ENCODE measurements at places on chromosomes 6 and 20. TPM values are rescaled to one million over a fixed set of nuclear protein-coding genes. Genes with fewer than 3 reads are reported as not detected.

- H3K4me1 ChIP-seq: peaks cover 14% of the 10 kb centered on the region
- H3K27ac ChIP-seq: no peak overlapping the region
- H3K36me3 ChIP-seq: no peaks in the 10 kb centered on the region
- H3K27me3 ChIP-seq: no peaks in the 10 kb centered on the region
- no peak overlapping the region for H3K4me3 ChIP-seq
- DNase-seq: no peak
These were observed 16.6 kb downstream of the TGM2 start for GRCh38 chr20:38148328-38149102.

SMLR1 gene
- not detected for total RNA-seq

DNA sequence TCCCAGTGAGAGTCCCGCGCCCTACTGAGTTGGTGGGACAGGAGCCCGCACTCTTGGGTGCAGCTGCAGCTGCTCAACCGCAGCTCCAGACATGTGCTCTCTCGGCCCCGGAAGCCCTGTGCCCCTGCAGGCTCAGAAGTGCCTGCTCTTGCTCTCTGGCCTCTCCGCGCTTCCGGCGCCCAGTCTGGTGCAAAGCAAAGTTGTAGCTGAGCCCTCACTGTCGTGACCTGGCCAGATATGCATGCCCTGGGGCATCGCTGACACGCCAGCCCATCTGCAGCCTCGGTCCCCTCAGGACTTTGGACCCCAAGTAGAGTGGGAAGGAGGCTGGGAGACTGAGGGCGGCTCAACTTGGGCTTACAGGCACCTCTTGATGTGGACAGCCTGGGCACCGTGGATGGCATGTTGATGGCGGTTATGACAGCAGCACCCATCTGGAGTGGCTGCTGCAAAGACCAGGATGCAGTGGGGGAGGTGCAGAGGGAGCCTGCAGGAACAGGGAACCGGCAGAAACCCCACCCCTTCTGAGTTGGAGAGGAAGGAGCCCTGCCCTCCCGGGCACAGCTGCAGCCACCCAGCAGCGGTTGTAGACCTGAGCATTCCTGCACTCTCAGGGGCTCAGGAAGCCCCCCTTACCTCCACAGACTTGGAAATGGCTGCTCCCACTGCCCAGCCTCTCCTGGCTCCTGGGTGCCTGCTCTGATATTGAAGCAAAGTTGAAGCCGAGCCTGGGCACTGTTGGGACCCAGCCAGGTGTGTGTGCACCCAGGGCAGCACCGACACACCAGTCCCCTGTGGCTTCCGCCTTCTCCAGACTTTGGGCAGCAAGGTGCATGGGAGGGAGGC, 462.6 kb downstream of the TBC1D32 start:
- H3K27ac ChIP-seq: no peak overlapping the region
- no peak overlapping the region for H3K4me3 ChIP-seq
- H3K36me3 ChIP-seq: no peaks in the 10 kb centered on the region
- H3K27me3 ChIP-seq: no peaks in the 10 kb centered on the region
- no peaks in the 10 kb centered on the region for H3K4me1 ChIP-seq
- no peak for DNase-seq

CST4 gene
- total RNA-seq: not detected

CD40 gene
- total RNA-seq: 1.2 TPM

TBXT gene
- total RNA-seq: not detected

DNA sequence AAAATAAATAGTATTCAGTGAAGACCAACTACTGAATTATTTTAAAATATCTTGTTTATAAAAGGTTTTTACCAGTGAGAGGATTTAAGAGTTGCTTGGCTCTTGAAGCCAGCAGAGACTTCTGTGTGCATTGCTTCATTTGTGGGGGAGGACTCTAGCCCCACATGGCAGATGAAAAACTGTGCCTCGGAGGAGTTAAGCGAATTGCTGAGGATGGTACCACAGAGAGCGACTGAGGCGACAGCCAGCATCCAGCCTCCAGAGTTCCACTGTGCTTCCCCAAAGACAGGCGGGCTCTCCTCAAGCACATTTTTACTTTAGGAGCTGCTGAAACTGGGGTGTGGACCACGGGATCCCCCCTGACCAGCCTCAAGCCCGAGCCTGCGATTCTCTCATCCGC, 80.7 kb downstream of the THBS2 start:
- DNase-seq: no peak
- no peak overlapping the region for H3K27ac ChIP-seq
- H3K36me3 ChIP-seq: no peaks in the 10 kb centered on the region
- H3K4me3 ChIP-seq: no peak overlapping the region
- no peaks in the 10 kb centered on the region for H3K27me3 ChIP-seq

NOX3 gene
- total RNA-seq: not detected

GRCh38 chr6:4004249-4004648, 74.7 kb downstream of the FAM217A start:
- H3K4me1 ChIP-seq: no peaks in the 10 kb centered on the region
- DNase-seq: no peak
- H3K36me3 ChIP-seq: peaks cover 2% of the 10 kb centered on the region
- no peak overlapping the region for H3K4me3 ChIP-seq
- H3K27ac ChIP-seq: no peak overlapping the region

- no peak for DNase-seq
- no peak overlapping the region for H3K4me3 ChIP-seq
- H3K27me3 ChIP-seq: peaks cover 4% of the 10 kb centered on the region
- no peak overlapping the region for H3K27ac ChIP-seq
- no peaks in the 10 kb centered on the region for H3K4me1 ChIP-seq
These were observed 117.4 kb downstream of the TTLL2 start for GRCh38 chr6:167442245-167442644.

DNA sequence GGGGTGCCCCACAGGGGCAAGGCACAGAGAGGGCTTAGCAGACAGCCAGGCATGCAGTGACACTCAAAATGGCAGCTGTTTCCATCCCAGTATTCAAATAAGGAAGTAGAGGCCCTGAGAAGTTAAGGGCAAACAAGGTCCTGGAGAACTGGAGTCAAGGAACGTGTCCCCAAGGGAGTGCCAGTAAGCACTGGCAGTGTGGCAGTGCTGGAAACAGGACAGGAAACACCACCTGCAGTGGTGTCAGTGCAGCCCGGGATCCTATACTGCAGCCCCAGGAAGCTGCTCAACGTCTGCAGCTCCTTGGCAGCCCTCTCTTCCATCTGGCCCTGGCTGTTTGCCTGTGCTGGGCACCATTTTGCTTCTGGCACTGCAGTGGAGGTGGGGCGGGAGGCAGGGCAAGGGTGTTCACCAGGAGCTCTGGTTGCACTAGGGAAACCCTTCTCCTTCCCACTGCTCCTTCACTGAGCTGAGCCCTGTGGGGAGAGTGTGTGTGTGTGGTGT, 56.3 kb downstream of the EDN3 start:
- no peaks in the 10 kb centered on the region for H3K27me3 ChIP-seq
- peaks cover 2% of the 10 kb centered on the region for H3K4me1 ChIP-seq
- no peak overlapping the region for H3K27ac ChIP-seq
- H3K36me3 ChIP-seq: no peaks in the 10 kb centered on the region
- H3K4me3 ChIP-seq: no peak overlapping the region

MAK gene
- 0.47 TPM for total RNA-seq

DNA sequence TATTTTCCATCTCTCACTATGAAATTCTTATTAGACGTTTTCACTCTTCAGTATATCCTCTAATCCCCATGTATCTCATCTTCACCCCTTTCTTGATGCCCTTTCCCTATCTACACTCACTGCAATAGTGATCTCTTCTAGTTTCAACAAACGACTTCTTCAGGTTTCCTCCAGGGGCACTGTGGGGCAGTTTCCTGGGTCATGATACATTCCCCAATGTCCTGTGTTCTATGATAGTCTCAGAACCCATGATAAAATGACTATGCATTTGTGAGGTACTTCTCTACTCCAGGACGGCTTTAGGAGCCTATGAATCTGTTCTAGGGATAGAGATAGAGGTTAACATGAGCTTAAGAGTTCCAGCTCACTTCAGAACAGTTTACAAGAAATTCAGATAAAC, 183.3 kb downstream of the FOXC1 start:
- no peak overlapping the region for H3K4me3 ChIP-seq
- no peaks in the 10 kb centered on the region for H3K27me3 ChIP-seq
- no peaks in the 10 kb centered on the region for H3K4me1 ChIP-seq
- no peaks in the 10 kb centered on the region for H3K36me3 ChIP-seq
- H3K27ac ChIP-seq: no peak overlapping the region
- DNase-seq: no peak

- H3K36me3 ChIP-seq: no peaks in the 10 kb centered on the region
- peaks cover 11% of the 10 kb centered on the region for H3K27me3 ChIP-seq
- no peak overlapping the region for H3K4me3 ChIP-seq
- H3K27ac ChIP-seq: no peak overlapping the region
These were observed 19.5 kb upstream of the SLC22A7 start for GRCh38 chr6:43278524-43279078.

BRD2 gene
- 378 TPM for total RNA-seq

- H3K4me3 ChIP-seq: no peak overlapping the region
- H3K27me3 ChIP-seq: no peaks in the 10 kb centered on the region
- no peaks in the 10 kb centered on the region for H3K36me3 ChIP-seq
- no peak for DNase-seq
These were observed 120.9 kb downstream of the TIAM2 start for GRCh38 chr6:155115893-155116570.

CTCFL gene
- total RNA-seq: not detected

GRCh38 chr6:168457653-168457934, 16.6 kb downstream of the SMOC2 start:
- H3K4me3 ChIP-seq: no peak overlapping the region
- H3K27me3 ChIP-seq: peaks cover 2% of the 10 kb centered on the region
- H3K27ac ChIP-seq: no peak overlapping the region
- H3K4me1 ChIP-seq: no peaks in the 10 kb centered on the region
- H3K36me3 ChIP-seq: no peaks in the 10 kb centered on the region
- DNase-seq: no peak

GRCh38 chr6:88702956-88703556, 260.4 kb downstream of the RNGTT start:
- H3K27ac ChIP-seq: no peak overlapping the region
- H3K36me3 ChIP-seq: no peaks in the 10 kb centered on the region
- no peaks in the 10 kb centered on the region for H3K27me3 ChIP-seq
- DNase-seq: no peak

- H3K4me1 ChIP-seq: no peaks in the 10 kb centered on the region
- no peak overlapping the region for H3K4me3 ChIP-seq
- no peaks in the 10 kb centered on the region for H3K27me3 ChIP-seq
- no peak for DNase-seq
These were observed 620.7 kb upstream of the BTBD3 start for GRCh38 chr20:11296951-11297350.

DNA sequence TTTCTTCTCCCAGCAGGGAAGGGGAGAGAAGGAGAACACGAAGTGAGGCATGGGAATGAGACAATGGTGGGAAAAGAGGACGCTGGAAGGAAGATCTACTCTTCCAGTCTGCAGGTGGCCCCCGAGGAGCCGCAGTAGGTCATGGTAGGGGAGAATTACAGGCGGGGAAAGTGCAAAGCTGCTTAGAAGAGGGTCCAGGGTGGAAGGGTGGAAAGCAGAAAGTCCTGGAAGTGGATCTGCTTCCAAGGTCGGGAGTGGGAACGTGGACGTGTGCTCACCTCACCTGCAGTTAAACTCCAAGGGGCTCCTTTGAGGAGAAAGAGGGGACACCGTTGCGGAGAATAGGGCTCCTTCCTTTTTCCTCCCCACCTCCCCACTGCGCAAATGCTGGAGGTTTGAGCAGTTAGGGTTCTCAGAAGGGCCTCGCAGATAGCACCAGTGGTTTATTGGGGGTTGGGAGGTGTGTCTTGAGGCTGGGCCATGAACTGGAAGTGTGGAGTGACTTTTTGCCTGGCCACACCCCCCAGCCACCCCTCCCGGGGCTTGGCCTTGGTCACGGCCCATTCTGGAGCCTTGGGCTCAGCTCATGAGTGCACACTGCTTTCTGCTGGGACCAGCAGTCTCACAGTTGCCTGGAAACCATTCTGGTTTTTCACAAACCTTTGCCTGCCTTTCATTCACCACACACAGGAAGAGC, 100.4 kb upstream of the MLN start:
- peak; percentile 74 for DNase-seq
- H3K4me1 ChIP-seq: peaks cover 70% of the 10 kb centered on the region
- no peaks in the 10 kb centered on the region for H3K36me3 ChIP-seq
- peak overlapping the region; percentile 62 for H3K27ac ChIP-seq
- H3K4me3 ChIP-seq: peak overlapping the region; percentile 19

CAGE1 gene
- total RNA-seq: 0.39 TPM

NKAIN2 gene
- total RNA-seq: not detected

TXNDC5 gene
- total RNA-seq: 7.8 TPM

SPATS1 gene
- not detected for total RNA-seq

PRSS35 gene
- total RNA-seq: not detected

DNA sequence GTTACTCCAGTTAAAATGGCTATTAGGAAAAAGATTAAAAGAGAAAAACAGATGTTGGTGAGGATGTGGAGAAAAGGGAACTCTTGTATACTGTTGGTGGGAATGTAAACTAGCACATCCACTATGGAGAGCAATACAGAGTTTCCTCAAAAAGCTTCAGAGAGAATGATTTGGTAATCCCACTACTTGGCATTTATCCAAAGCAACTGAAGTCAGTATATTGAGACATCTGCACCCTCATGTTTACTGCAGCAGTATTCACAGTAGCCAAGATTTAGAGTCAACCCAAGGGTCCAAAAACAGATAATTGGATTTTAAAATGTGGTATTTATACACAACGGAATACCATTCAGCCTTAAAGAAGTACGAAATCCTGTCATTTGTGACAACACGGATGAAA, 469.5 kb downstream of the QKI start:
- no peak overlapping the region for H3K27ac ChIP-seq
- no peak overlapping the region for H3K4me3 ChIP-seq
- peaks cover 3% of the 10 kb centered on the region for H3K27me3 ChIP-seq
- DNase-seq: no peak

DUSP15 gene
- total RNA-seq: not detected

GRCh38 chr6:32937230-32937633, 3.6 kb downstream of the HLA-DMB start:
- H3K4me3 ChIP-seq: no peak overlapping the region
- H3K36me3 ChIP-seq: no peaks in the 10 kb centered on the region
- H3K4me1 ChIP-seq: peaks cover 26% of the 10 kb centered on the region

BTN1A1 gene
- not detected for total RNA-seq

DNA sequence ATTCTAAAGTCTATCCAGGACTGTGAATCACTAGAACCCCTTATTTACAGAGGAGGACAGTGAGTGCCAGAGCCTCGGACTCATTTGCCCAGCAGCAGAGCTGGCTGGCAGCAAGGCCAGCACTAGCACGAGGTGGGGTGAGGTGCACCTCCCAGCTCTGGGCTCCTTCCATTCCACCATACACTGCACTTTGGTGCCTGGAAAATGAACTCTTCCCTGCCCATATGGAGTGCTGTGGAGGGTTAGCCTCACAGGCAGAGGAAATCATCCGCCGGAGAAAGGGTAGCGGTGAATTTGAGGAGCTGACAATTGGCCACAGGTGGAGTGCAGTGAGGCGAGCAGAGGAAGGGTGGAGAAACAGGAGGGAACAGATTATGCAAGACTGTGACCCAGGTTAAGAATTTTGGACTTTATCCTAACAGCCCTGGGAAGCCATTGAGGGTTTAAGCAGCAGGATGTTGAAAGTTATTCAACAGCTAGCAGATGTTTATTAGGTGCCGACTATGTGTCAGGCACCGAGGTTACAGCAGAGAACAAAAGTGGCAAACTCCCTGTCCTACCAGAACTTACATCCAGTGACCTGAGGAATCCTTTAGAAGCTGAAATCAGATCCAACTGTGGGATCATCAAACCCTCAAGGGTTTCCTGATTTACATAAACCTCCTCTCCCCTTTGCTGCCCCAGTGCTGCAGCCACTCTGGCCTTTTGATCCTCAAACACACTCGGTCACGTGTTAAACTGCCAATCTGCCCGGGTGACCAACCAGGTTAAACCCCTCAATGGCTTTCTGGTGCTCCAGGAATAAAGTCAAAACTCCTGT, 6.2 kb downstream of the TRIM26 start:
- peaks cover 39% of the 10 kb centered on the region for H3K36me3 ChIP-seq
- H3K27ac ChIP-seq: no peak overlapping the region
- DNase-seq: no peak
- no peaks in the 10 kb centered on the region for H3K27me3 ChIP-seq
- H3K4me3 ChIP-seq: no peak overlapping the region

Measured in CD4-positive, alpha-beta T cell (primary cell).